Activated naive CD8-positive, alpha-beta T cell treated with anti-CD3 and anti-CD28 coated beads for 36 hours (primary cell): ENCODE measurements at places on chromosomes 2 and 18. TPM values are rescaled to one million over a fixed set of nuclear protein-coding genes. Genes with fewer than 3 reads are reported as not detected.

FAM228A gene
- total RNA-seq: not detected

SAG gene
- total RNA-seq: not detected

SFT2D3 gene
- total RNA-seq: 4.4 TPM

SAP130 gene
- 26.7 TPM for total RNA-seq

SERPINB4 gene
- total RNA-seq: not detected

GALNT13 gene
- total RNA-seq: 0.16 TPM

CCBE1 gene
- not detected for total RNA-seq

DNA sequence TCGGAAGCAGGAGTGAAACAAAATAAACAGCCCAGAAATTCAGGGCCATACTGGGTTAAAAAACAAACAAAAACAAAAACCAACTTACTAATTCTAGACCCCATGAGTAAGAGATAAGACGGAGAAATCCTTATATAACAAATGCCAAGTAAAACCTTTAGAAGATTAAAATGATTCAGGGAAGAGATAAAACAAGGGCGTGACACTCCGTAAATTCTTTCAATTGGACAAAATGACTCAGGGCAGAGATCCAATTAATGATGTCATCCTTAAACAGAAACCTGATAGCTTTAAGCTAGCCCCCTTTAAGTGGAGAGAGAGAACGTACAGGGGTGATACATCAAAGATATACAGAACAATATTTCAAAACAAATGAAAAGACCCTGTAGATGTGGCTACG lies 317.4 kb downstream of the NBAS start:
- no peak for DNase-seq

DNA sequence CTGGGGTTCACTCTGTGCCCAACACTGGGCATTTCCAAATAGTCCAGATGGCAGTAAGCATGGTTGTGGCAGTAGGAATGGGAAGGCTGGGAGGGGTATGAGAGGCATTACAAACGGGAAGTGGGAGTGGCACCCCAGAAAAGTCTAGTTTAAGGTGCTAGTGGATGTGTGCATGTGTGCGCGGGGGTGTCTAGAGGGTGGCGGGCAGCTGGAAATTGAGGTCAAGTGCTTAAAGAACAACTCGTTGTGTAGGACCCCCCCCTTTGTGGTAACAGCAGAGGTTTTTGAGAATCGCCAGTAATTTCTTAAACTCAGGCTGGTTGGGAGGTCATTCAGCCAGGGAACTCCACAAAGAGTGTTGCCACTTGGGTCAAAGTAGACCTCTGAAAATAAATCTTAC lies 69.9 kb downstream of the RHBDD1 start:
- no peak for DNase-seq

DNA sequence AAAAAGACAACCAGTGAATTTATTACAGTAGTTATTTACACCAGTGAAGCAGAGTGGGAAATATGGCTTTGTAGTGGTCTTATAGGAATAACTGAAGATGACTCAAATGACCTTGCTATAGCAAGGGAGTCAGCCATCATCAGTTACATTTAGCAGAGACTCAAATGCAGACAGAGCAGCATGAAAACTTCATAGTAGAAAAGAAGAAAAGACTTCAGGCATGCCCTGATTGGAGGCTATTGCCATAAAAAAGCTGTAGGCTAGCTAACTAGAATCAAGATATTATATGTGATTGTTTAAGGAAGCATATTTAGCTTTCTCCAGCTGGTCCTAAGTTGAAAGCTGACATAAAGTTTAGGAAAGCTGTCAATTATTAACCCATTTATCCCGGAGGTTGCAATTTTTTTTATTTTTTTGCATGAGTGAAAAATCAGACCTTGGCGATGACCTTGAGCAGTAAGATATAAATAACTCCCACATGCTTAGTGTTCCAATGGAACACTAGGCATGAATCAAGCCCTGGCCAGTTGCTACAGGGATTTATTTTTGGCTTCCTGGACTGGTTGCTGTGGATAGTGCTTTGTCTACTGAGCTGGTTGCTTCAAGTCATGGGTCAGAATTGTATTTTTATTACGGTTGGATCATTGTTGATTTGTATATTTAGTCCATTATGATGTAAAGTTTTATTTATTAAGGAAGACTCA lies 675.6 kb upstream of the VRK2 start:
- DNase-seq: no peak

DNA sequence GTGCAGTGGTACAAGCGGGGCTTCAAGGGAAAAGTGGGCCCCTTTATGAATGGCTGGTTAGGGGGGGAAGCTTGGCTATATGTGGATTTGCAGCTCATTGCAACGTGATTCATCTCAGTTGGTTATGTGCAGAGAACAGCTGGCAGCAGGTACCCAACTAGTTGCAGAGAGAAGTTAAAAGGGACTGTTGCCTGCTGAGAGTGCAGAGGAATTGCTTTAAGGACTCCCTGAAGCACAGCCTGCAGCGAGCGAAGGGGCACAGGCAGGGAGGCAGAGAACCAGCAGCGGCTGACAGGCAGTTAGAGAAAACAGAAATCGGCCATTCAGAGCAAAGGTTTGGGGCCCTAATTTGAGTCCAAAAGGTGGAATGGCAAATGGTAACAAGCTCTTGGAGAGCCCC lies 278.2 kb upstream of the LYPD1 start:
- no peak for DNase-seq

GRCh38 chr18:78643004-78643403 lies 336.6 kb upstream of the SALL3 start:
- no peak for DNase-seq

GRCh38 chr2:38353402-38353801 lies 23.7 kb downstream of the ATL2 start:
- no peak for DNase-seq

DNA sequence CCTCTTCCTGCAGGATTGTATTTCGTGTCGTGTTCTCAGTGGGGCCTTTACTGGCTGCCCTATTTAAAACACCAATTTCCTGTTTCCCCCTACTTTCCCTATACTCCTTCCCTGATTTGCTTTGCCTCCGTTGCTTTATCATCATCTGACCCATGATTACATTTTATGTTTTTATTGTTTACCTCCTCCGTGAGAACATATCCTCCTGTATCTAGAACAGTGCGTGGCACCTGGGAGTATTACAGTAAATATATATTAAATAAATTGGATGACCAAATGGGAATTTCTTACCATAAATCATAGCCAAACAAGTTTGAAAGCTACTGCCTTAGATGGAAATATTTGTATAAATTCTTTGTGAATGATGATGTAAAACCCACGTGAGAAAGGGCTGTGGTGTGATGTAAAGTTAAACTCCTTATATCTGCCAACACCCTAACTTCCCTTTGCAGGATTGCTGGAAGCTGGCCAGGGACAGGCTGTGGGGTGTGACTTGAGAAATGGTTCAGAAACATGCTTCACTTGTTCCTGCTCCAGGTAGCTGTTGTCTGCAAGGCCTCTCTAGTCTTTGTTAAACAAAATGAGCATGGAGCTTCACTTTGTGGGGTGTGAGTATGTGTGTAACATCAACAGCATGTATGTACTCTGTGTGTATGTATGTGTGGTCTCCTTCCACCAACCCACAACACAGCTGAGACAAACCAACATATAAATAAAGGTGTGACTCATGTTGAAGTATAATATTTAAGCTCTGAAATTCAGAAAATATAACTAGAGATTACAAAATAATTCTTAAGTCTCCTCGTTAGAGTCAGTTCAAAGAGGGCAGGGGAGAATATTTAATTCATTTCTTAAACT lies 40.3 kb downstream of the LHCGR start:
- DNase-seq: no peak

DNA sequence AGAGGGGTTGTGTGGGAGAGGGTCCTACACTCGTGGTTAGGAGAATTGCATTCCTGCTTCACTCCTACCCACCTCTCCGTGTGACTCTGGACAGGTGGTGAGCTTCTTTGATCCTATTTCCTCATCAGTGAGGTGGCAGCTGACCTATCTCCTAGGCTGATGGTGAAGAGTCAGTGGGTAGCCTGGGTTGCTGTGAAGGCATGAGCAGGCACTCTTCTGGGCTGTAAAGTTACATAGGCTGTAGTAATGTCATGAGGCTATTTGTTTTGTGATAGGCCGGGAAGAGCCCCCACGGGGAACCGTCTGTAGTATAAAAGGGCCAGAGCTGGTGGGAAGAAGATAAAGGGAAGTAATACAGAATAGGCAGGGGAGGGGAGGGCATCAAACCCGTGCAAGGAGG lies 83.8 kb downstream of the TMEM247 start:
- no peak for DNase-seq

DNA sequence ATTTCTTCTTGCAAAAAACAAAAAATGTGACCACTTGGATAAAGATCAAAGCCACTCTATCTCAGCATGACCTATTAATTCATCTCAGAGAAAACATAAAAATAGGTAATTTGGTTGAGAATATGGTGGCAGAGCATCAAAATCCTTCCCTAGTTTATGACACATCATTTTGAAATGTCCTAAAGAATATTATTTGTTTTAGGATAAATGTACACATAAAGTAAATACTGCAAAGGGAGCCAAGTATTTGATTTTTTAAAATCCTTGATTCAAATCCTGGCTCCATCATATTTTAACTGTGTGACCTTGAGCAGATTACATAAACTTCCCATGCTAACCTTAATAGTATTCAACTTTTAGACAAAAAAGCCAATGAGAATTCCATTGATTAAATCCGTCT lies 206.6 kb downstream of the CDH2 start:
- DNase-seq: no peak

- DNase-seq: no peak
Measured at GRCh38 chr2:97704989-97705388, 8.4 kb upstream of the ZAP70 start.

- no peak for DNase-seq
Measured at GRCh38 chr2:64623242-64623850, 30.4 kb downstream of the SERTAD2 start.

DNA sequence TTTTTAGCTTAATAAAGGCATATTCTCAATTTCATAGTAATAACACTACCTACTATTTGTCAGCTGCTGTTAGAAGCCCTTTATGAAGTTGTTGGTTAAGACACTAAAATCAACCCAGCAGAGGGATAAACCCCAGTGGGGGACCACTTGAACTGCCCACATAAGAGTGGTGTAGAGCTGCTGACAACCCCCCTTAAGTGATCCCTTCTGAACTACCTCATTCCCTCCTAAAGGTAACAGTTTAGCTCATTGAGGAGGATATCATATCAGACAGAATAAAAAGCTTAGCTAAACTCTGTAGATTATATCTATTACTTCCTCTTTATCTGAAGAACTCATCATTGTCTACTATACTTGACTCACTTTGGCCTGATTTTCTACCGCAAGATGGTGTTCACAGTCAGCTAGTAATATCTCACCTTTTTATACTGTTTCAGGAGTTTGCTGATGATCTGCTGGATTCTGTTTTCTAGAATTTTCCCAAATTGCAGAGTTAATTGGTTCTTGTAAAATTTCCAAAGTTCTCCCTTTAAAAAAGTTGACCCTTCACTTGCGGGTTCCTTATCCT lies 16.2 kb downstream of the GALM start:
- DNase-seq: no peak
